ENCODE measurements at places on chromosomes 7 and 10.

- no peak for DNase-seq
Observed at GRCh38 chr7:54888067-54888733, 129.2 kb upstream of the SEC61G start.

- DNase-seq = no peak
Observed at GRCh38 chr7:85509476-85509875, 322.6 kb upstream of the SEMA3D start.

DNA sequence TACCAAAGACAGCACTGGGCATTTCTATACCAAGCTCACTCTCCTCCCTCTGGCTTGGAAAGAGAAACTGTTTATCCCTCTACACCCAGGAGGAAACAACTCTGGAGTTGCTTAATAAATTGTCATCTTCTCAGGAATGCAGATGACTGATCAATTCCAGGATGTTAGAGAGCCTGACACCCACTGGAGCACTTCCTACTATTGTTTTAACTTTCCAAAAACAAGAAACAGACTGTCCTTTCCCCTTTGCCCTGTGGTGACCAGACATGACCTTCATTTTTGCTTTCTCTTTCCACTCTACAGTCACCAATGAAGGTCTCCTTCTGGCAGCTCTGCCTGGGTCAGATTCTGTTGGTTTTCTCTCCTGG, 19.6 kb downstream of the GIMAP4 start:
- DNase-seq = no peak

- no peak for DNase-seq
Observed at GRCh38 chr7:74579800-74580685, 77.5 kb upstream of the GTF2I start.

DNA sequence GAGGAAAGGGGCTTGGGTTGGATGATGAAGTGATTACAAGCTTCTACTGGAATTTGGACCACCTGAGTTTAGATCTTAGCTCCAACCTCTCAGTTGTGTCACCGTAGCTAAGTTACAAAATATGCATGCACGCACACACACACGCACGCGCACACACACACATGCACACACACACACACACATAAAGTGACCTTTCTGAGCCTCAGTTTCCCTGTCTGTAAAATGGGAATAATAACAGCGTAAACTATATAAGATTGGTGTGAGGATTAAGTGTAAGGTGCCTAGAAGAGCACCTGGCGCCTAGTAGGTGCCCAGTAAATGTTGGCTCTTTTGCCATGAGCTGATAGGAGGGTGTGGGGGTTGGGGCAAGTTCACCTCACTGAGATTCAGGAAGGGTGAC, 12.6 kb upstream of the AQP1 start:
- no peak for DNase-seq

GRCh38 chr10:89269433-89270152, 18.0 kb upstream of the LIPA start:
- no peak for DNase-seq

DNA sequence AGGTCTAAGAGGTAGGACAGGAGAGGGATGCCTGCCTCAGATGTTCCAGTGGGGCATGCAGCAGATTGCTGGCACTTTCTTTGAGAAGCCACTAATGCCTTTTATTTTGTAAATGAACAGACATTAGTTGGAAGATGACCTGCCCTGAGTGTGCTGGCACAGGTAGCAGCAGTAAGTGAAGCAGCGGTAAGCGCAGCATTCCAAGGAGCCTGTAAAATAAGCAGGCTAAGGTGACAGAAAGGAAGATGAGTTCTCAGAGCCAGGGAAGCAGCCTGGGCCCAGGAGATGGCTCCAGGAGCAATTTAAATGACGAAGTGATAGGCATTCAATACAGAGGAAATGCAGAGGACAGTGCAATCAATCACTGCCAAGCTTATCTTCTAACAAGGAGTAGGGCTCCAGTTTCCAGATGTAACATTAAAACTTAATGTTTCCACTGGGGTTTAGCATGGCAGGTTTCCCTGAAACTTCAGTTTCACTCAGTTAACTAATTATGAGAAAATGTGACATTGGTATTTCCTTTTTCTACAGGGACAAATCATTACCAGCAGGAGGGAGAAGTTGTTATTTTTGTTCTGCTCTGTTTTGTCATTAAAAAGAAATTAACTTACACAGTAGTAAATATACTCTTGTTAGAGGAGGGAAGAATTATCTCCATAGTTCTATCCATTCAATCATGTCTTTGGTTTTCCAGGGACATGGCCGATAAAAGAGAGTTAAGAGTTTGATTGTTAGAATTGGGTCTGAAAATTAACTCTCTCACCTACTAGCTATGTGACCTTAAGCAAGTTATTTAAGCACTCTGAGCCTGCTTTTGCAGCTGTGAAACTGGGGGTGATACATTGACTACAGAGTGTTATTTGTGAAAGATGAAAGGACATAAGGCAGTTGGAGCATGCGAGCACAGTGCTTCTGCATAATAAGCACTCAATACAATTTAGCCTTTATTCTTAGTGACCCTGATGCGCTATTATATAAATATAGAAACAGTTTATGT, 96.6 kb upstream of the PTN start:
- DNase-seq = no peak

Measured in stimulated activated CD8-positive, alpha-beta memory T cell treated with anti-CD3 and anti-CD28 coated beads, Interleukin-15, amount 100 ng/mL, for 24 hours (primary cell).